ENCODE measurements at places on chromosomes 13 and 19.

- no peak for DNase-seq
Measured at GRCh38 chr13:110580800-110581199, 19.3 kb upstream of the RAB20 start.

GRCh38 chr19:12364391-12365235 lies 870 bp downstream of the ZNF442 start:
- peak; percentile 21 for DNase-seq

DNA sequence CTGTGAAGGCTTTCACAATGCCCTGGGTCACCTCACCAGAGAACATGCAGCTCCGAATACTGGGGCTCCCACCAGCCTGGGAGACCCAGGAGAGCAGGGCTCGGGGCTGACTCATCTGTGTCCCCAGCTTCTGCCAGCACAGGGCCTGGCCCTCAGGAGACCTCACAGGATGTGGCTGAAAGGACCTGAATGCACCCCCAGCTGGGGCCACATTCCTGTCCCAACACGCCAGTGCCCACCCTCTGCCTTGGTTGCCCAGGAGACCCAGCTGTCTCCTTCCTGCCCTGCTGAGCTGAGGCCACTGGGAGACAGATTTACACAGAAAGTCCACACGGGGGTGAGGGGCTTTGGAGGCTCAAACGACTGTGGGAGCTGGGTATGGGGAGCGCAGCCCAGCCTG lies 11.9 kb downstream of the BCAT2 start:
- no peak for DNase-seq

DNA sequence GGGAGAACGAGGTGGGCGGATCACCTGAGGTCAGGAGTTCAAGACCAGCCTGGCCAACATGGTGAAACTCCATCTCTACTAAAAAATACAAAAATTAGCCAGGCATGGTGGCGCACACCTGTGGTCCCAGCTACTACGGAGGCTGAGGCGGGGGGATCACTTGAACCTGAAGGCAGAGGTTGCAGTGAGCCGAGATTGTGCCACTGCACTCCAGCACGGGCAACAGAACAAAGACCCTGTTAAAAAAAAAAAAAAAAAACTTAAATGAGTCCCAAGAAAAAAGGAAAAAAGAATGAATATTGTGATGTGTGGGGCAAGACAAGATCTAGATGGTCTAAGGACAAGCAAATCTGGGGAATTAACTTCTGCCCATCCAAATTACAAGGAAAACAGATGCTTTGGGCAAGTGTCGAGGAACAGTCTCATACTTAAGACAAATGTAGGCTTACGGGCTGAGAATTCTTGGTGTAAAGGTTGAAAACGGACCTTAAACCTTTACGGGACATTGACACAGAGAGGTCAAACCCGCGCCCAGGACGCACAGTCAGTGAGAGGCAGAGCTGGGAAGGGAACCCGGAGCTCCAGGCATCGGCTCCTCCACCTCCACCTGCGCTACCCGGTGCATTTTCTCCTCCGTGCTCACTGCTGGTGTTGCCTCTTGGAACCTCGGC lies 656 bp upstream of the ZNF324 start:
- DNase-seq: no peak

DNA sequence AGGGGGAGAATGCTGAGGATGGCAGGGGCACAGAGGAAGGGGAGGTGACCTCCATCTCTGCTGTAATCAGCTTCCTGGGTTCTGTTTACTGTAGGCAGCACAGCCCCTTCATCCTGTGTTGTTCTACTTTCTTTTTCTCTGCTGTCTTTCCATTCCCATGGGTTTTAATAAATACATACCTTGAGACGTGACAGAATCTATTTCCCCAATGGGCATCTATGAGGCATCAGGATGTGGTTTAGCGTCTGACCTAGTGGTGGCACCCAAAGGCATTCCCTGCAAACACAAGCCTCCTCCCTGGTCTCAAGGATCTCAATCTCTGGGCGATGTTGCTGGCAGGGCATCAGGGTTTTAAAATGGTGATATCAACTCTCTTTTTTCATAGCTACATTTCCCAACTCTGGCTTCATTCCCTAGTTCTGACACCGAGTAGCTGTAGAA lies 60.8 kb downstream of the ALOX5AP start:
- DNase-seq: no peak

- no peak for DNase-seq
Measured at GRCh38 chr13:64725492-64725891, 2504.6 kb downstream of the PCDH9 start.

DNA sequence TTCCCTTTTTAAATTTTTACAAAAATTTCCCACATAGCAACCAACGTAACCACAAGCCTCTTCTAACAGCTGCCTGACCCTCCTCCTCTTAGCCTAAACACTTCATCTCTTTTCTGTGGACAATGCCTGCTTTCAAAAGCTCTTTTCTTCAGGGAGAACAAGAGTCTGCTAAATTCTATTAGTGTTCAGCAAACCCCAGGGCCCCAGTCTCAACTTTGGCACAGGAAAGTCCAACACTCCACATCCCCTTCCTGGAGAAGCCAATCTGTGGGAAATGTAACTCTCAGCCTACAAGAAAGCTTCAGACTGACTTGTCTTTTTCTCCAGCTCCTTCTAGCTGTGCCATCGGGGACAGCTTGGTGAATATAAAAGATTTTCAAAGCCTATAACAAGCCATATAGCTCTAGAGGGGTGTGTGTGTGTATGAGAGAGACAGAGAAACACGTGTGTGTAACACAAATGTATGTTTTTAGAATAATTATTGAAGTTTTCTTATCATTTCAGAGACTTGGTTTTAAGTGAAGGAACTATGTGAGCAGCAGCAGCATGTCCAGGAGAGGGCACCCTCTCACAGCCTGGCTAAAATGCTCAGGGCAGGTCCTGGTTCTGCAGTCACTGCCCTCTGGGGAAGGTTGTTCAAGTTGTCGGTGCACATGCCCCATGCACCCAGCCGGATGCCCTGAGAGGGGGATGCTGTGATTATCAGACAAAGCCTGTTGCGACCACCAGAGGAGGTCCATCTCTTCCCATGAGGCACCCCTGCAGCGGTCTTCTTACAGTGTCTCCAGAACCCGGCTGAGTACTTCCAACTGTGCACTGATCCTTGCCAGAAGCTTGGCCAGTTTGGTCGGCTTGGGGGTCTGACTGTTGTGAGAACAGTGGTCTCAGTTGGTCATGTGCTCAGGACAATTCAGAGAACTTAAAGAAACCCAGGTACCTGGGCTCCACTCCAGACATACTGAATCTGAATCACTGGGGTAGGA lies 34.4 kb downstream of the CCDC70 start:
- peak; percentile 62 for DNase-seq

DNA sequence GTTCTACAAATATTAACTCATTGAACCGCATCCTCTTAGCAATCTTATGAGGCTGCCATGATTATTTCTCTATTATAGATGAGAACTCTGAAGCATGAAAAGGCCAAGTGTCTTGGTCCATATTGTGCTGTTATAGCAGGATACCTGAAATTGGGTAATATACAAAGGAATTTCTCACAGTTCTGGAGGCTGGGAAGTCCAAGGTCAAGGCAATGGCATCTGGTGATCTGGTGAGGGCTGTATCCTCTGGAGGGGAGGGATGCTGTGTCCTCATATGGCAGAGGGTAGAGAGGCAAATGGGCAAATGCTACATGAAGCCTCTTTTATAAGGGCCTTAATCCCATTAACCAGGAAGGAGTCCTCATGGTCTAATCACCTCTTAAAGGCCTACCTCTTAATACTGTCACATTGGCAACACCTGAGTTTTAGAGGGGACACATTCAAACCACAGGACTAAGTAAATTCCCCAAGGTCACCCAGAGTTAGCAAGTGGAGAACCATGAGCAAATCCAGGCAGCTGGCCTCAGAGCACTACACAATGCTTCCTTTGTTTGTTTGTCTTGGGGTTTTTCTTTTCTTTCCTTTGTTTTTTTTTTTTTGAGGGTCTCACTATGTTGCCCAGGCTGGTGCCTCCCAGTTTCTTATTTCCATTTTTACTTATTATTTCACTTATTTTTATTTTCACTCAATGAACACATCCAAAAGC lies 55.9 kb upstream of the LATS2 start:
- DNase-seq: no peak

DNA sequence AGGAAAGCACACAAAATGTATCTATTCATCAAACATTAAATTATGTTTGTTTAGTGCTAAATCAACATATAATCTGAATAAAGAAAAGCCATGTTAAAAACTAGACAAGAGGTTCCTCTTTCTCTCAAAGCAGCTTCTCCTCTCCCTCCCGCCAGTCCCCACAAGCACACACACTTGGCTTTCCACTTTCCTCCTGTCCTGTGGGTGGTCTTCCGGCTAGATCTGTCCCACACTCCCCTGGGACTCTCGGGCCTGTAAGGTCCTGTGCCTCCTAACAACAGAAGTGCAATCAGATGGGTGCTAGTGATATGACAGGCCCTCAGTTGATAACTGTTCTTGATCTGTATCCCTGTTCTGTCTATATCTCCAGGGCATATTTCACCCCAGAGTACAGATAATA lies 45.6 kb upstream of the RAP2A start:
- DNase-seq: no peak

- peak; percentile 62 for DNase-seq
Measured at GRCh38 chr13:75372517-75372916, 109.5 kb downstream of the TBC1D4 start.

DNA sequence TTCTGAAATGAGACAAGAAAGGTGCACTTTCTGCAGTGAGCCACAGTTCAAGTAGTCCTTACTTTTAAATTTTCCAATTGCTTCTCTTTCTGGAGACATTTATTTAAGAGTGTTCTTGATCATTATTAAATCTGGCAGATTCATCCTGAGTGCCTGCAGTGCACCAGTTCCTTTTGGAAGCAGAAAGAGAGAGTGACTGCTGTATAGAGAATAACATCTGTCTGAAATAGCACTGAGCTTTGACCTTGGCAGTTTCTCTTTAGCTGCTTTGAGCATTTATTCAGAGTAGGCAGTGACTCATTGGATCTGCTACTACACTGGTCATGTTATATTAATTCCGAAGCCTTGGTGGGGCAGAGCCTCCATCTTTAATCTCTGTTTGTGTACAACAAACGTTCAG lies 1373.7 kb downstream of the PCDH9 start:
- no peak for DNase-seq

DNA sequence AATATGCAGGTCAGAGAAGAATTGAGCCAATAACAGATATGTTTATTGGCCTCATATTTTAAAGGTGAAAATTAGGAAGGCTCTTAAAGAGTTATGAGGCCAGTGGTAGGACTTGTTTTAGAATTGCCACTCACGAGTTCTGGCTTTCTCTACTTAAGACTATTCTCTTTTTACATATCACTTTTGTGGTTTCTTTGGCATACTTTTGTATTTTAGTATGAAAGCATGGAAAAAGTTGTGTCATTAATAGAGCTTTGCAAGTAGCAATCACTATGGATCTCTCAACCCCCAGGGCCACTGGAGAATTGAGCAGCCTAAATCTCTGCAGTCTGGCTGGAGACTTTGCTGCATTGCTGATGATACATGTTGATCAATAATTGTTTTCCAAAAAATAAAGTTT lies 64.6 kb upstream of the SOX21 start:
- no peak for DNase-seq

- no peak for DNase-seq
Measured at GRCh38 chr19:18202778-18203407, 949 bp downstream of the RAB3A start.

- DNase-seq: no peak
Measured at GRCh38 chr13:46379611-46380010, 7.4 kb downstream of the RUBCNL start.

DNA sequence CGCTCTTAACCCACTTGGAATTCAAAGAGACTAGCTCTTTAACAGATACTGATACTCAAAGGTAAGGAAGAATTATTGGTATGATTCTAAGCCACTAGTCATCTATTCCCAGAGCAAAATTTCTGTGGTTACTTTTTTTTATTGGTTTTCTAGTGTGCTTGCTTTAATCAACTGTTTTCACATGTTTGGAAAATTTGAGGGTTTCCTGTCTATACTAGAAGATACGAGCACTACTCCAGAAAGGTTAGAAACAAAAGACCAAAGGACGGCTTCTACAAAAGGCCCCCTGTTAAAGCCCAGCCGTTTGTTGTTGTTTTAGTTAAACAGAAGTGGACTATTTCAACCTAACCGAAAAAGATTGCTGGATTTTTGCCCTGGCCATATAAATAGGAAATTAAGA lies 18.5 kb upstream of the LPAR6 start:
- DNase-seq: no peak

GRCh38 chr13:32663660-32664059 lies 77.4 kb downstream of the PDS5B start:
- DNase-seq: no peak

GRCh38 chr13:41720839-41721561 lies 239.9 kb downstream of the VWA8 start:
- DNase-seq: no peak

Measured in erythroblast (primary cell).